Tongue (tissue), 3 donors: ENCODE measurements at places on chromosomes 5 and 9. TPM values are rescaled to one million over a fixed set of nuclear protein-coding genes. Genes with fewer than 3 reads are reported as not detected.

DNA sequence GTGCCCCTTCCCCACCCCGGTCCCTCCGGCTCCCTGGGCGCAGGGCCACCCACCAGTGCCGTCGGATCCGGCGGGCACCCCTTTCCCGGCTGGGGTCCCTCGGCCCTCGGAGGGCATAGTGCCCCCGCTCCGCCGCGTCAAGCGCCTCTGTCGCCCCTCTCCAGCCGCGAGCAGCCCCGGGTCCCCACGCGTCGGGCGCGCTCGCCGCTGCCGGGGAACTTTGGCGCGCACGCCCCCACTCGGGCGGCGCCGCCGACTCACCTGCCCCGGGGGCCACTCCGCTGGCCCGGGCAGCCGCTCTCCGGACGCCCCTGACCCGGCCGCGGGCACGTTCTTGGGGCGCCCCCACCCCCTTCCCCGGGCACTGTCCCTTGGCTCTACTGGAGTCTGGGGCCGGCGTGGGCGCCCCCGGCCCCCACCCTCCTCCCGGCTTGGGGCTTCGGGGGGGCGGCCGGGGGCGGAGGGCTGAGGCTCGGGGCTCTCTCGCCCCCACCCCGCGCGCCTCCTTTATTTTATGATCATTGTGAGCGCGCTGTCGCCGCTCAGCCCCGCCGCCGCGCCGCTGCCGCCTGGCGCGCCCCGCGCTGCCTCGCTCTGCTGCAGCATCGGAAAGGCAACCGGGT lies 1.1 kb upstream of the FAM78A start:
- no peak for DNase-seq

Gene PCDHAC1
- total RNA-seq: 0.41 TPM

GRCh38 chr5:170190436-170191134 lies 42.2 kb upstream of the C5orf58 start:
- no peak for DNase-seq

DNA sequence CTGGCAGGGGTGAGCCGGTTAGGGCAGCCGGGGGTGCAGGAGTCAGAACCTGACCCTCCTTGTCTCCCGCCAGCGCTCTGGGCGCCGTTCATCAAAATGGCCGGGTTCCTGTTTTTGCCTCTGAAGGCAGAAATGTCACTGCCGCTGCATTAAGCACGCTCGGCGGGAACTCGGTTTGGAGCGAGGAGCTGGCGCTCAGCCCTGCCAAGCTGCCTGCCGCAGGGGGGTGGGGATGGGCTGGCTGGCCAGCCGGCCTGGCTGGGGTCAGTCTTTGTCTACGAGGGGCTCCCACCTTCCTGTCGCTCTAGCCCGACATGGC lies 63.7 kb downstream of the CXXC5 start:
- DNase-seq: peak; percentile 76

Gene FOXI1
- not detected for total RNA-seq

Gene BARHL1
- not detected for total RNA-seq

DNA sequence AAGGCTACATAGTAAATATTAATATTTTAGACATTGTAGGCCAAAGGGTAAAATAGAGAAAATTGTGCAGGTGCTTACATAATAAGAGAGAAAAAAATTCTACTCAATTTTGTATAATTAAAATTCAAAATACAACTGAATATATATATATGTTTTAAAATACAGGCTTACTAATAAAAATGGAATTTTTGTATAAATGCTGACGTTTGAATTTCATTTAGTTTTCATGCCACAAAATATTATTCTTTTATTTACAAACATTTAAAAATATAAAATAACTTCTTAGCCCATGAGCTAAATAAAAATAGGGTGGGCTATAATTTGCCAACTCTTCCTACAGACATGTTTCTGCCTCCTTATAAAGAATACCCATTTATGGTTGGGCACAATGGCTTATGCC lies 328.6 kb downstream of the TRPM3 start:
- DNase-seq: no peak

GRCh38 chr9:126125177-126125576 lies 201.5 kb upstream of the MVB12B start:
- peak; percentile 13 for DNase-seq

GRCh38 chr5:76479973-76480667 lies 77.0 kb downstream of the IQGAP2 start:
- no peak for DNase-seq

DNA sequence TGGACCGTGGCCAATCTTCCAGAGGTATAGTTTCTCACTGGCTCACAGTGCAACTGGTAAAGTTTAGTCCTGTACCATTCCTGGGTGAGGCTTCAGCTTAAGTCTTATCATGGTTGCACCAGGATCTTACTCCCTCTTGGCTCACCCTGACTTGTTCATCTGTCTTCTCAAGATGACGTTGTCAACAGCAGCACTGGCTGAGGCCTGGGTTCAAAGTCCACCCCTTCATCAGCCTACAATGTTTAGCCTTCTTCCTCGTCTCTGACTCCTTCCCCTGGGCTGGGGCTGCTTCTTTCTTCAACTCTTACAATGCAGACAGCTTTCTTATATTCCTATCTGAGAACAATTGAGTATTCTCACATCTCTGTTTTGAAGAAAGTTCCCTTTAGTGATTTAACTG lies 311.1 kb upstream of the CLINT1 start:
- no peak for DNase-seq

Gene GRM6
- not detected for total RNA-seq

Gene ORM2
- total RNA-seq: not detected
